ENCODE measurements at places on chromosomes 1 and 21.

DNA sequence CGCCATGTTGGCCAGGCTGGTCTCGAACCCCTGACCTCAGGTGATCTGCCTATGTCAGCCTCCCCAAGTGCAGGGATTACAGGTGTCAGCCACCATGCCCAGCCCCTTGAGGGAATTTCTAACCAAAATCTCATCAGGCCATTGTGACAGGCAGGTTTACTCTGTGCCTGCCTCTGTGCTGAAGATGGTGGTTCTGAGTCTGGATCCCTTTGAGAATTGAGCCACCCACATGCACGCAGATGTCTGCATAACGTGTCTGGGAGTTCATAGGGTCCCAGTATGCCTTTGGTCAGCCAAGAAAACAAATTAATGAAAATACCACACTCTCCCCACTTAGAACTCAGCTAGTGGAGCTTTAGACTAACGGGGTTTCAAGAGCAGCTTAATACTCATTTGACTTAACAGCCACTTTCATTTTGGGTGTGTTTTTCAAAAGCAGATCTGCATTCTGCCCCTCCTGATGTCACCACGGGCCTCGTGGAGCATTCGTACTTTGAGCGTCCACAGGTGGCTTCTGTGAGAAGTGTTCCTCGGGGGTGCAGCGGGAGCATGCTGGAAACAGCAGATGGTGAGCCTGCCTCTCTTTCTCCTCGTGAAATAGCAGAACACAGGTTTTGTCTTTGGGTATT lies 45.3 kb downstream of the DIP2A start:
- no peak for DNase-seq

DNA sequence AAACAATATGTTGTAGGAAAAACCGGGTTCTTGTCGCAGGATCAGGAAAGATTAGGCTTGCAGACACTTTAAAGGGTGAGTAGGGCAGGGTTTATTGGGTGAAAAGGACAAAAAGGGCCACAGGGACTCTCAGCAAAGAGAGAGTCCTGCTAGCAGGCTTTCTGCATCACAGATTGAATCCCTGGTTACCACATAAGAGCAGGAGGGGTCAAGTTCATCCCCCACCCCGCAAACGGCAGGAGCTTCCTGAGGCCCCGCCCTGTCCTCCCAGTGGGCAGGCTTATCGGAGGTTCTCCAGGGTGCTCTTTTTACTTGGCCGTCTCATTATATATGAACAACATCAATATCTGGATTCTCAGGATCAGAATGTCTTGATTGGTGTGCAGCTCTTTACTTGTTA lies 47.7 kb downstream of the SYCP1 start:
- no peak for DNase-seq

DNA sequence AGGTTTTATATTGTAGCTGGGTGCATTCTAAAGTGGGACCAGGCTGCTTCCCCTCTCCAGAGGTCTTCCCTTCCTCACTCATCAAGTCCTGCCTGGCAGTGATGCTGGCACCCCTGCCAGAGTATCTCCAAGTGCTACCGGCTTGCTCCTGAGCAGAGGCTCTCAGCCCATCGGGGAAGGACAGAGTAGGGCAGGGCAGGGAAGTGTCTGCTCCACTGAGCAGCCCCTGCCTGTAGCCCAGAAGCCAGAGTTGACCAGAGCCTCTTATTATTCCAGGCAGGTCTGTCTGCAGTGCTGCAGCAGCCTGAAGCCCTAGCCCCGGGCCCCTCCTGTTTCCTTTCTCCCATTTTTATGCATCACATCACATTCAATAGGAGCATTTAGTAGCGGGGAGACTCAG lies 51.1 kb downstream of the ATP2B4 start:
- DNase-seq: no peak

GRCh38 chr21:27713154-27714109 lies 746.5 kb upstream of the ADAMTS5 start:
- no peak for DNase-seq

DNA sequence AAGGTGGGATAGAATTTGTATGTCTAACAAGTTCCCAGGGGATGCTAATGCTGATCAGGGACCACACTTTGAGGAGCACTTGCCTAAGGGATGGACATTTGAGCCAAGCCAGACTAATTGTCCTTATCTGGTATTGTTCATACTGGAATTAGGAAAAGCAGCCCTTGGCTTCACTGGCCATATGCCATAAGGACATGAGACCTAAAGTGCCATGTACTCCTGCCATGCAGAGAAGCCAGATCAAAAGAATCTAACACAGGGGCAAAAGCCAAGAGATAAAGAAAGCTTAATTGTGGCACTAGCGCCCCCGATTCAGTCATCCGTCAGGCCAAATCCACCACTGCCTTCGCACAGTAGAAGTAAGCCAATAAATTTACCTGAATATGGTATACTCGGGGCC lies 45.7 kb downstream of the RNF11 start:
- DNase-seq: no peak

GRCh38 chr1:84436876-84437655 lies 38.8 kb downstream of the DNASE2B start:
- no peak for DNase-seq

Data from left forelimb (tissue), 1 donor.